ENCODE measurements at places on chromosomes 4 and X.

GRCh38 chr4:19230906-19231545 lies 1020.7 kb upstream of the SLIT2 start:
- DNase-seq, result no peak

DNA sequence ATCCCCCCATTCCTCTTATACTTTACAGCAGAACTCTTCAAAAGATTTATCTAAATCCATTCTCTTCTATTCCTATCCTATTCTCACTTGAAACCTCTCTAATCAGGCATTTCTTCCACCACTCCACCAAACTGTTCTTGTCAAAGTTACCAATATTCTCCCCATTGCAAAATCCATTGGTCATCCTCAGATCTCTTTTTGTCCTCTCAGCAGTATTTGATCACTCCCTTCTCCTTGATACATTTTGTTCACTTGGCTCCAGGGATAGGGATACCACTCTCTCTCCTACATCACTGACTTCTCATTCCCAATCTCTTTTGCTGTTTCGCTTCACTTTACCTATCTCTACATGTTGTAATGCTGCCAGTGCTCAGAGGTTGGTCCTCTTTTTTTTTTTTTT lies 2.8 kb upstream of the MTMR8 start:
- DNase-seq, result no peak

DNA sequence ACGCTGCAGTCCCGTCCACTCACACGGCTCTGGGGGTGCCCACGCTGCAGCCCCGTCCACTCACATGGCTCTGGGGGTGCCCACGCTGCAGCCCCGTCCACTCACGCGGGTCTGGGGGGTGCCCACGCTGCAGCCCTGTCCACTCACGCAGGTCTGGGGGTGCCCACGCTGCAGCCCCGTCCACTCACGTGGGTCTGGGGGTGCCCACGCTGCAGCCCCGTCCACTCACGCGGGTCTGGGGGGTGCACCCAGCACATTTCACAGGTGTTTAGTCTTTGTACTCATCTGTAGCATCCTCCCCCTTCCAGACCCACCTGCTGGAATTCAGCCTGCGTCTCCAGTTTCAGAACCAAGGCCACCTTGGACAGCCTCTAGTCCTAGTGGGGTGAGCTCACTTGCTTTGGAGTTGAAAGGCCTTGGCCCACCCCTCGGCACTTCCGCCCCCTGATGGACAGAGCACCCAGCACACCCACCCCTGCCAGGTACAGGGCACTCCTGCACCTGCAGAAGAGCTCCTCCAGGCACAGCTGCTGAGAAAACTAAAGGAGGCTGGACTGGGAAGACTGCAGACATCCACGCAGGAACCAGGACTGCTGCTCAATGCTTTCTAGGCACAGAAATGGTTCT lies 73.0 kb downstream of the ABLIM2 start:
- DNase-seq, result no peak

DNA sequence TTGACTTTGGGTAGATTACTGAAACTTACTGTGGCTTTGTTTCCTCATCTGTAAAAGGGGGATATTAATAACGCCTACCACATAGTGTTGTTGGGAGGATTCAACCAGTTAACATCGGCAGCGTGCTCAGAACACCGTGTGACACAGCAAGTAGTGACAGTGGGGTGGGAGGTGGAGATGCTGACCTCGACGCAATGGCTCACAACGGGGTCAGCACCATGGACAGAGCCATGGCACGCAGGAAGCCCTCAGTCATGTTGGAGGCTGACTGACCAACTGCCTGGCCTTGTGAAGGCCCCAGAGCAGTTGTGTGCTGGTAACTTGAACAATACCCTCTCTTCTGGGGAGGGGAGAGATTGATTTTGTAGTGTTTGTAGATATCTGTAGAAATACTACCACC lies 93.2 kb downstream of the WFS1 start:
- peak; percentile 20 for DNase-seq

GRCh38 chr4:56311299-56311975 lies 75.9 kb downstream of the AASDH start:
- DNase-seq, result no peak

DNA sequence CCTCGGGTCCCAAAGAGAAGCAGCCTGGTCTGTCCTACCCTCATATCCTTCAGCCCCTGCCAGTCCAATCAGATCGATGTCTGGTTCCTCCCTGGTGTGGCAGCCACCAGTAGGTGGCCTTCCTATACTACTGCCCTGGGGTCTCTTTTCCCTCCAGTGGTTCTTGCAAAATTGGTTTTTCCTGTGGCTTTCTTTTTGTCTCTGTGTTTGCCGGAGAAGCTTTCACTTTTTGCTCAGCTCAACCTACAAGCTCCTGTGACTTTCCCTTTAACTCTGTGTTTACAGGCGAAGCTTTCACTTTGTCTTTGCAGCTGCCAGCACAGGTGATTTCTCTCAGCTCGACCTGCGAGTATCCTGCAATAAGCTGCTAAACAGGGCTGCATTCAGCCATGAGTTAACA lies 46.8 kb downstream of the UGT2A3 start:
- no peak for DNase-seq

DNA sequence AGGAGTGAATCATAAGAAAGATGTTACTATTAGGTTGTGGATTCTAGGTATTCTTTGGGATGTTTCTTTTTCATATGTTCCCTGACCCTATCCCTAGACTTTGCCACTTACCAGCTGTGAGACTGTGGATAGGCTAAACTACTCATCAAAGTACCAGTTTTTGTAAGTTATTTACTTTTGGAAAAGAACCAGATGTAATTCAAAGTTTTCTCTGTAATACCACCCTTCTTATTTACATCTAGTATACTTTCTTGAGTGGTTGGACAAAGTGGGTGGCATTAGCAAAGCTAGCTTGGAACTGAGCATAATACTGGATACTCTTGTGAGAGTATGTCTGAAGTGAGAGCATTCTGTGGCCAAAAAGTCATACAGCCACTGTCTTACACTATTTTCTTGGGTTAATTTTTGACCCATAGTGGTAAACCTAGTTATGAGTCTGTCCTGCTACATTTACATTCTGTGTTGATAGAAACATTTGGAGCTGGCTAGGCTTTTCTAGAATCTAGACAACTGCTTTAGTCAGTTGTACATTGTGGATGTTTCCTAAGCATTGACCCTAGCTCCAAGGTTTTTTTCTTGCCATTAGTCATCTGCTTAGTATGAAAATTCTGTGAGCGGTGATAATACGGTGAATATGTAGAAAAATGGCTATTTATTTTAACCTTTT lies 41.7 kb downstream of the KDM6A start:
- peak; percentile 61 for DNase-seq

- DNase-seq, result no peak
Measured at GRCh38 chr4:187075514-187075913, 351.9 kb upstream of the FAT1 start.

DNA sequence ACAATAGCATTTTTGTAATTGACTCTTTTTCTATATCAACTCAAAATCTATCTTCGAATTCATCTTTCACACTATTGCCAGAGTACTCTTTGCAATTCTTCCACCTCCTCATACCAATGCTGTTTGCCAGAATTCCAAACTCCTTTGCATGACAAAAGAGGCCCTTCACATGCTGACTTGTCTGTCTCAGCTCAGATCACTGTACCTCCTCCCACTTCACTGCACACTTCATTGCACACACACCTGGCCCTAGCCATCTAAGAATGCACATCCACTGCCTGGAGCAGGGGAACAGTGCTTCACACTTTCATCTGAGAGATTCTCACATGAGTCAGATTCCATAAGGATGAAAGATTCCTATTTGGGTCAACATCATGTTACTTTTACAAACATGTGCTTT lies 56.5 kb downstream of the PRDM5 start:
- DNase-seq, result no peak

- DNase-seq, result no peak
Measured at GRCh38 chr4:183919141-183919540, 14.0 kb downstream of the STOX2 start.

Measured in fibroblast of mammary gland (primary cell).